ENCODE measurements at places on chromosomes 13 and 19.

GRCh38 chr19:21581646-21582240 lies 76.3 kb downstream of the ZNF429 start:
- DNase-seq: no peak

DNA sequence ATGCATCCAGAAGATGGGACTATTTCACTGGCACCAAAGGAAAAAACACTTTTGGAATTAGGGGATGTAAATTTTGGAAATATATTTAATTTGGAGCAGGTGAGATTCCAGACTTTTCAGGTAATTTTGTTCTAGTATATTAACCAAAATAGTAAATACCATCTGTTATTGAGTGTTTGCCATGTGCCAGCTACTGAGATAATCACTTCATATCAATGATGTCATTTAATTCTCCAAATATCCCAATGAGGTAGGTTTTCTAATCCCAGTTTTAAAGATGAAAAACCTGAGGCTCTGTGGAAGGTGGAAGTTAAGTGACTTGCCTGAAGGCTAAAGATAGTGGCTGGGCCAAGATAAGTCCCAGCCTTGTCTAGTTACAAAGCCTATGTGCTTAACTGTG lies 95.2 kb downstream of the TDRD3 start:
- DNase-seq: no peak

DNA sequence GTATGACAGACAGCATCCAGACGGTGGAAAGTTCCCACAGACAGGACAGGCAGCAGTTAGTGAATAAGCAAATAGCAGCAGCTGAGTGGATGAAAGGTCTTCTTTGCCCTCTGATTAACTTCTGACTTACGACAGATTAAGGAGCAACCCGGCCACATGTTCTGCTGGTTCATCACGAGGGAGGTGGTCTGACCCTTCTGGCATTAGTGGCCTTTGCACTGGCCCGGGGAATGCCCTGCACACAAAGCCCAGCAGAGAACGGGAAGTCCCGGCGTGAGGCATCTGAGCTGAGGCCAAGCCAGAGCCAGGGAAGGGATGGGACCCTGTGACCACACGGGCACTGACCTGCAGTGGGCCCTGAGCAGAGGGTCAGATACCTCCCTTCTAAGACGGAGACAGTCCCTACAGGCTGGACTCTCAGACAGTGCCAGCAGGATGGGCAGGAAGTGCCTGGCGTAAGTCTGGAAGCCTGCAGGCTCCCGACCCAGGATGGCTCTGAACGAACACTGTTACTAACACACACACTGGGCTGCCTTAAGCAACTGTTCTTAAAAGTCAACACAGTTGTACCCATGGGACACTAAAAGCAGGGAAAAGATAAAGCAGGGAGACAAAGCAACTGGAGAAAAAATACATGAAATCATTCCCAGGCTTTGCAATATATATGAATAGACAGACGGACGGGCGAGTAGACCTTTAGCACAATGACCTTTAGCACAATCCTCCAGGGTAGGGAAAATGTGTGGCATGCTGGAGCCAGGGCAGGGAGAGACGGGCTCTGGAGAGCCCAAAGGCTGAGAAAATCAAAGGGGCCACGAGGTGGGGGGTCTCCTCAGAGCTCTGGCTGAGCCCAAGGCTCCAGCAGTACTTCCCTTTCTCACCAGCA lies 6.3 kb downstream of the C19orf12 start:
- DNase-seq: no peak

- DNase-seq: no peak
These were observed 59.8 kb upstream of the MED4 start for GRCh38 chr13:48154671-48155070.

DNA sequence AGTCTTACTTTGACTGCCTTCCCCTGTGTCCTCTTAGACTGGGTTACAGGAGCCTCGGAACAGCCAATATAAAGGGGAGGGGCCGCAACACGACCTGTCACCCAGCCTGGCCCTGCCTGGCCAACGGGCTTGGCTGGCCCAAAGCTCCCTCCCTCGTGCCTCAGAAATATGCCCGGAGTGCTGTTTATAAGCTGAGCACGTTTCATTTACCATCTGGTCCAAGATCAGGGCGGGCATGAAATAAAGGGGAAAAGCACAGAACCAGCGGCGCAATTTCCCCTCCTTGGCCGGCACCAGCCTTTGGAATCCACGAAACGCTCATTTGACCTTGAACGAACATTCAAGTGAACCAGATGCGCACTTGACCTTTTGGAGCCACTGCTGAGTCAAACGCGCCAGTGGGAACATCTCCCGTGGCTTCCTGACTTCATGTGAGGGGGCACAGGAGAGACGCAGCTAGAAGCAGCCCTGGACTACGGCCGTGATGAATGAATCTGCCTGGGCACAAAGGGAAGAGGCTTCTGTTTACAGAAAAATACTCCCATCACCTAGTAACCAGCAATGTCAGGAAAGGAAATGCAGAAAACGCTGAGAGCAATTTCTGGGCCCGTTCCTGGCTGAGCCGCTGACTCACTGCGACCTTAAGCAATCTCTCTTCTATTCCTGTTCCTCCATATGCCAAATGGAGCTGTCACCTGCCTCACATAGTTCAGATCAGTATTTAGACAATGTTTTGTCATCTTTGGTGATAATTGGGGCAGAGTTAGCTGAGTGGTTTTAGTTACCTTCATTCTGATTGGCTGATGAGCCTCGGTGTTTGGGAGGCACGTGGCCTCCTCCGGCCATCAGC lies 53.3 kb downstream of the RFX2 start:
- DNase-seq: peak; percentile 29

- DNase-seq: no peak
These were observed 28.2 kb downstream of the UNC13A start for GRCh38 chr19:17659996-17660395.

- DNase-seq: peak; percentile 2
These were observed 7.1 kb upstream of the ERVV-2 start for GRCh38 chr19:53037101-53038097.

DNA sequence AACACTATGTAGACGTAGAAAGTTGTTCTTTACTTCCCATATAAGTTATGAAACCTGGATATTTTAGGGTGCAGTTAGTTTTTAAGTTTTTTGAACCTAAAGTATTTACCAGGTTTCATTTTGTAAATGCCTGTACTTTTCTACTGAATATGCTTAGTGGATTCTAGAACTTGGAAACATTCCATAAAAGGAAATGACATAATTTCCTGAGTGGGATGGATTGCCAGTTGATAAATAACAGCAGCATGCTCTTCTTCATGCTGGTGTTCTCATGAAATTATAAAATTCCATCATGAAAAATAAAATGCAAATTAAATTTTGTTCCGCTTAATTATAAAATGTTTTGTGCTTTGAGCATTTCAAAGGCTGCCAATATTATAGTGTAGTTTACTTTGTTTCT lies 362.2 kb upstream of the PCDH20 start:
- DNase-seq: no peak

- DNase-seq: no peak
These were observed 35.7 kb upstream of the MATK start for GRCh38 chr19:3821857-3822364.

- DNase-seq: no peak
These were observed 223.1 kb downstream of the NBEA start for GRCh38 chr13:35165205-35165604.

DNA sequence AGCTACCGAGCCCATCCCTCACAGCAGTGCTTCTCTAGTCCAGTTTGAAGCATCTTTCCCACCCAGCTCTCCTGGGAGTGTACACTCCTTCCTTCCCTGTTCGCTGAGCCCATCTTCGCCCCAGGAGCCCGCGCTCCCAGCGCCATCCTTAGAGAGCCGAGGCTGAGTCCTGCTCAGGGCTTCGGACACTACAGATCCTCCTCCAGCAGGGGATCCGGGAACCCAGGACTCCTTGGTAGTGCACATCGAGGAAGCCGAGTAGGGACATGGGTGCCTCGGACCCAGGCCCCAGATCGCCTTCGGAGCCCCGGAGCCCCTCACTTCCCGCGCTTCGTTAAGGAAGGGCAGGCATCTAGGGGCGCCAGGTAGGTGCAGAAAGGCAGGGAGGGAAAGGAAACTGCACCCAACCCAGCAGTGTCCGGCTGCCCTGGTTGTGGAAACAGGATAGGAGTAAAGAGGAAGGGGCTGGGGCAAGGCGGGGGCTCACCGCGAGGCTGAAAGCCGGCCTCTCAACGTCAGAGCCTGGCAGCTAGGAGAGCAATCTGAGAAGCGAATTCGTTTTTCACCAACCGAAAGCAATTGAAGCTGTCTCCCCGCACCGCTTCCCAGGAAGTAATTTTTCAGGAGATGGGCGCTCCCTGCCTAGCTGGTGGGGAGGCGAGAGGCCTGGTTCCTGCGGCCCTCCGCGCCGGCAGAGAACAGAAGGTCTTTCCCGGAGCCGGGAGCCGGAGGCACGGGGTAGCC lies 1.0 kb downstream of the PDX1 start:
- no peak for DNase-seq

DNA sequence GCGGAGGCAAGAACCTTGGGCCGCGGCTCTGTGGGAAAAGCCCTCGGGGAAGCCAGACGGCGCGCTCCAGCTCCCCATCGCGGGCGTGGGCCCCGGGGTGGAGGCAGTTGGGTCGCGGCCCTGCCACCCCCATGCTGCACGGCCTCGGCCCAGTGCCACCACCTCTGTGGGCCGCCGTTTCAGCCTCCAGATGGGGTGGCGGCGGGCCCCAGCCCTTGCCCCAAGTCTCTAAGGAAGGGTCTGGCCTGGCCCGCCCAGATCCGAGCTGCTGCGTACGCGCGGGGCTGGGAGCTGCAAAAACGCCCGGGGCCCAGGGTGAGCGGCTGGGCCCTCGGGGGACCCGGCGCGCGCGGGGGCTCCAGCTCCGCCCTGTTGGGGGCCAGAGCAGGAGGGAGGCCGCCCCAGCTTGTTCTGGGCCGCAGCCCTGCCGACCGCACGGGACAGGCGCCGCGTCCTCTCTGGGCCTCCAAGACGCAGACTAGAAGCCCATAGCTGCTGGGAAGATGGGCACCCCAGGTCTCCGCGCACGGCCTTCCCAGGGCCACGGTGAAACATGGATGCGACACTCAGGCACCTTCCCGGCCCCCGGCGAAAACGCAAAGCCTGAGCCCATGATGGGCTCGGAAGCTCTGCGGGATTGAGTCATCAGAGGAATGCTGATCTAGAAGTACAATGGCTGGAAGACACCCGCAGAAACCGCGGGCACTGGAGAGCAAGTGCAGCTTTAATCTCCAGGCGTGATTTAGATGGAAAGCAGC lies 110.1 kb downstream of the KCTD15 start:
- no peak for DNase-seq

DNA sequence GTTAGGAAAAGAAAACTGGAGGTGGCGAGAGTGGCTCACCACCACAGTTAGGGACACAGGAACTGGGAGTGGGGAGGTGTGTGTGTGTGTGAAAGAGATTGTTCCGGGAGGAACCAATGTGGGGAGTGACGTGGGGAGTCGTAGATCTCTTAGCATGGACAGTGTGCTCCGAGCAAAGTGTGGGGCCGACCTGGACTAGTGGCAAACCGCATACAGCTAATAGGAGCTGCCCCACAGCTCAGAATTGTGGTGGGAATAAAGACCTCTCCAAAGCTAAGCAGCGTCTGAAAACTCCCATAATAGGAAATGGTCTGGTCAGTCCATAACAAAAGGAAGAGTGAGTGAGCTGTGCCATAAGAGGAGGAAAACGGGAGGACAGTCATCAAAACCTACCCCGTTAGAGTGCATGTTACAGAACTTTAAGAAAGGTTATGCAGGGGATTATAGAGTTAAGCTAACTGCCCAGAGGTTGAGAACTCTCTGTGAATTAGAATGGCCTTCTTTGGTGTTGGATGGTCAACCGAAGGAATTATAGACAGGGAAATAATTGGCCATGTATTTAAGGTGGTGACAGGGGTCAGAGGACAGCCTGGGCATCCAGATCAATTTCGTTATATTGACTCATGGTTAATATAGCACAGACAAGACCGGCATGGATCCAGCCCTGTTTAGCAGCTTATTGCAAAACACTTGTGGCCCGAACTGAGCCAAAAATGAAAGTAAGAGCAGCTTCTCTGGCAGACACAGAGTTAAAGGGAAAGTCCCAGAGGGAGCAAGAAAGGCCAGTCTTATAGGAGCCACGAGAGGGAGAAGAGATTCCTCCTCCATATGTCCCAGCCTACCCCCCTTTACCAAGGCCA lies 8.9 kb upstream of the SLC15A1 start:
- no peak for DNase-seq

GRCh38 chr13:101453784-101454201 lies 1.3 kb downstream of the ITGBL1 start:
- no peak for DNase-seq

- no peak for DNase-seq
These were observed 9.7 kb downstream of the HSD17B14 start for GRCh38 chr19:48826606-48827020.

- DNase-seq: no peak
These were observed 5.3 kb upstream of the GSK3A start for GRCh38 chr19:42247640-42248199.

DNA sequence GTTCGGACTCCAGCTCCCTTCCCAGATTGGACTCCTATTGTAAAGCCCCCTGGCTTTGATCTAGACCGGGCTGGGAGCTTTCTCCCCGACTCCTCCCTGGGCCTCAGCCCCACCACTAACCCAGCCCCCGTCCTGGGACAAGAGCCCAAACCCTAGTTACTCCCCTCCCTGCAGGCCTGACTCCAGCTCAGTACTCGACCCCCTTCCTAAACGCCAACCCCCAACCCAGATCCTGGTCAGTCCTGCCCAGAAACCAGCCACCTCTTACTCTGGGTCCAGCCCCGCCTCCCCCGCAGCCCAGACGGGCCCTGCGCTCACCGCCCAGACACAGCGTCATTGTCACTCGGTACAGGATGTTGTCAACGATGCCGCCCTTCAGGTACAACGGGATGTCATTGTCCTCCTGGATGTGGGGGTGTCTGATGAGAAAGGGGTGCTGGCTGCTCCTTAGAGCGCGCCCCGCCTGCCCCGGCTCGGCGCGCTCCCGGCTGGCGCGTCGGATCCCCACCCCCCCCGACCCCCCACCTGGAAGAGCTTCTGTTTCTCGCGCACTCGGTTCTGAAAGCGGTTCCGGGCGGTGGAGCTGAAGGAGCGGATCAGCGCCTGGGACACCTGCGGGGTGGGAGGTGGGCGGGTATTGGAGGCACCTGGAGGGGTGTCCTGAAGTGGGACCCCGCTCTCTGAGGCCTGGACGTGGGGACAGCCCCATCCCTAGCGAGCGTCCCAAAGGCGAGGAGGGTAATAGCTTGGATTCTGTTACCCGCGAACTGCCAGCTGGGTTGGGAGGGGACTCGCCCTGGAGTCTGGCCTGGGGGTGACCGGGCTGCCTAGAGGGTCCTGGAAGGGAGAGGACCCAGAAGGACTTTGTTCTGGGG lies 866 bp downstream of the COX7A1 start:
- DNase-seq: no peak

GRCh38 chr13:97566907-97567306 lies 132.9 kb downstream of the RAP2A start:
- DNase-seq: no peak

GRCh38 chr13:27592865-27593264 lies 27.5 kb downstream of the LNX2 start:
- no peak for DNase-seq

DNA sequence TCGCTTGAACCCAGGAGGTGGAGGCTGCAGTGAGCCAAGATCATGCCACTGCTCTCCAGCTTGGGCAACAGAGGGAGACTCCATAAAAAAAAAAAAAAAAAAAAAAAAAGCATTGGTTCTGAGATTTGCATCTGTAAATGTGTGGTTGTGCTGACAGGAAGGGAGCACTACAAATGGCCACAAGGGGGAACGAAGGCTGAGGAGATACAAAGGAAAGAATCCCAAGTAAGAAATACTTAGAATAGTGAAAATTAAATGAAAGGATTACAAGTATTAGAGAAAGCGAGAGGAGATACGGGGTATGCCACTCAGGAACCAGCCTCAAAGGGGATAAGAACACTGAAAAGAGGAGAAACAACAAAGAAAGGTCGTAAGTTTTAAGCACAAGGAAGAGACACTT lies 284.9 kb downstream of the KLF12 start:
- DNase-seq: no peak

GRCh38 chr13:44703371-44703770 lies 127.2 kb upstream of the TSC22D1 start:
- DNase-seq: no peak
